Transverse colon (tissue), 4 donors: ENCODE measurements at places on chromosomes 5 and 9. TPM values are rescaled to one million over a fixed set of nuclear protein-coding genes. Genes with fewer than 3 reads are reported as not detected.
A peak's percentile ranks its signal among the peaks of the same experiment; 100 is the strongest.

DNA sequence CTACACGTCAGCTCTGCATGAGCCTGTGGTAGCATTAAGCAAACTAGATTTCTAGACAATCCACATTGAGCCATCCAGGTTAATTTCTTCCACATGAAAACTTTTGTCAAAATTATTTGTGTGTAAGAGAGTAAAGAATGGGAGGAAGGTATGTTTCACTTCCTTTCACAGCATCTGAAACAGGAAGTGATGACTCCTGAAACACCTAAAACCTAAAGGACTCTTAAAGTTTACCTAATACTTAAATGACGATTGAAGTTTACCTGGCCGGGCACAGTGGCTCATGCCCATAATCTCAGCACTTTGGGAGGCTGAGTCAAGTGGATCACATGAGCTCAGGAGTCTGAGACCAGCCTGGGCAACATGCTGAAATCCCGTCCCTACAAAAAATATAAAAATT is 223.8 kb downstream of the CEMIP2 start:
- no peak overlapping the region for H3K4me3 ChIP-seq
- no peak overlapping the region for H3K27ac ChIP-seq
- H3K27me3 ChIP-seq: no peaks in the 10 kb centered on the region

GRCh38 chr5:144076521-144077083 is 93.9 kb downstream of the YIPF5 start:
- no peak overlapping the region for H3K27ac ChIP-seq
- H3K27me3 ChIP-seq: no peaks in the 10 kb centered on the region
- no peaks in the 10 kb centered on the region for H3K36me3 ChIP-seq

DNA sequence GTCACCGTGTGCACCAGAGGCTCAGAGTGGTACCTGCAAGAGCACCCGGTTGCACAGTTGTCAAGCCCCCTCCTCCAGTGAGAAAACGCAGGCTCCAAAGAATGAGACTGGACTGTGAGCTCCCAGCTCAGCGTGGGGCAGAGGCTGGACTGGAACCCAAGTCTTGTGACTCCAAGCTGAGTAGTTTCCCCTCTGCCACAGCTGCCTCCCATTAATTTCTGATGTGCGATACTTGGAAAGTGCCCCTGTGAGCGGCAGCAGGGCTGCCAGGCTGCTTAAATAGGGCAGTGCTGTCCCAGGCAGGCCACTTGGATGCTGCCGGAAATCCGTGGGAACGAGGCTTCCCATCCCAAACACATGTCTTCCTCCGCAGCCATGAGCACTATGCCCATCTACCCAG is 62.2 kb upstream of the ANGPTL2 start:
- no peak for DNase-seq
- H3K27me3 ChIP-seq: no peaks in the 10 kb centered on the region
- no peaks in the 10 kb centered on the region for H3K36me3 ChIP-seq
- H3K4me3 ChIP-seq: no peak overlapping the region

- no peaks in the 10 kb centered on the region for H3K4me1 ChIP-seq
- DNase-seq: no peak
- H3K27me3 ChIP-seq: no peaks in the 10 kb centered on the region
- H3K36me3 ChIP-seq: no peaks in the 10 kb centered on the region
- no peak overlapping the region for H3K4me3 ChIP-seq
Measured at GRCh38 chr9:95954940-95955339, 79.4 kb downstream of the ERCC6L2 start.

- no peak overlapping the region for H3K4me3 ChIP-seq
- H3K27ac ChIP-seq: no peak overlapping the region
- no peaks in the 10 kb centered on the region for H3K36me3 ChIP-seq
- H3K4me1 ChIP-seq: no peaks in the 10 kb centered on the region
Measured at GRCh38 chr9:120905315-120906164, 21.1 kb downstream of the TRAF1 start.

- H3K27ac ChIP-seq: no peak overlapping the region
- H3K4me3 ChIP-seq: no peak overlapping the region
- DNase-seq: no peak
- H3K4me1 ChIP-seq: no peaks in the 10 kb centered on the region
- no peaks in the 10 kb centered on the region for H3K36me3 ChIP-seq
- H3K27me3 ChIP-seq: no peaks in the 10 kb centered on the region
Measured at GRCh38 chr5:1026700-1027621, 18.4 kb downstream of the NKD2 start.

DNA sequence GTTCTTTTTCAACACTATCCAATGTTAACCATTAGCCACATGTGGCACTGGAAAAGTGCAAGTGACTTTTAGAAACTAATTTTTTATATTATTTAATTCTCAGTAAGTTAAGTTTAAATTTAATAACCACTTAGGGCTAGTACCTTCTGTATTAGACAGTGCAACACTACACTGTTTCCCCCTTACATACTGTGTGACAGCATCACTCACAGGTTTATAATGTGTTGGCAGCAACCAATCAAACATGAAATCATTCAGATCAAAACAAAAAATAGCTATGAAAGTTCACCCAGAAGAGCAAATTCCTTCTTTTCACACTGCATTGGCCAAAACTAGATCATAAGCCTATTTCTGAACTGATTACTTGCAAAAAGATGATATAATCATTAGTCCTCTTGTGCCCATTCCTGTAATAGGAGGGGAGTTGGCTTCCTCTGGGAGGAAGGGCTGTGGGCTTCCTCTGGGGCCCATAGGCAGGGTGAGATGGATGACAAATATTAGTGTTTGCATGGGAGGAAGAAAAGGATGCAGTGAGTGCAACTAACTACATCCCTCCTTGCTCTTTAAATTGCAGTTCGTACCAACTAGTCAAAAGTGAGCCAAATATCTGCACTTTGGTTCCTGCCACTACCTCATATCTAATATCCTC is 708.1 kb upstream of the RGMB start:
- DNase-seq: no peak
- H3K4me3 ChIP-seq: no peak overlapping the region
- no peaks in the 10 kb centered on the region for H3K36me3 ChIP-seq
- H3K27ac ChIP-seq: no peak overlapping the region

DNA sequence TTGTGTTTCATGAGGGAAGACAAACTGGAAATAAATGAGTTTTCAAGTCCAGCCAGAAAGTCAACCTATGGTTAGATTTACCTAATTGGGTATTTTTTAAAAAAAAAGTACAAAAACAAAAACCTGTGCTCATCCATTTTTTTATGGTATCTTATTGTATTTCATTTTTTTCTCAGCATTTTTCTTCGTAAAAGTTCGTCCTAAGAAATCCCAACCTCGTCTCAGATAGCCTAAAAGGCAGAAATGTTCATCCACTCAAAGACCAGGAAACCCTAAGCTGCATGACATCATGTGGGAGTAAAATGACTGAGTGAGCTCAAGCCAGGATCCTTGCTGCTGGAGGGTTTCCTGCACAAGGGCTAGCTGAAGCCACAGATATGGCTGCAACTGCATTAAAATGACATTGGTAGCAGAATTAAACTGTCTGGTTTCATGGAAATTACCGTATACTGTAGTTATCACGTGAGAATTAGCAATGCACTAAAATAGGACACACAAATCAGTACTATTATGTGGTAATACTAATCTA is 70.4 kb downstream of the NFIB start:
- no peak overlapping the region for H3K27ac ChIP-seq
- no peak overlapping the region for H3K4me3 ChIP-seq
- no peak for DNase-seq
- no peaks in the 10 kb centered on the region for H3K4me1 ChIP-seq

- H3K36me3 ChIP-seq: no peaks in the 10 kb centered on the region
- H3K27me3 ChIP-seq: no peaks in the 10 kb centered on the region
- DNase-seq: no peak
- H3K4me1 ChIP-seq: no peaks in the 10 kb centered on the region
- no peak overlapping the region for H3K27ac ChIP-seq
Measured at GRCh38 chr9:84779883-84780282, 110.4 kb downstream of the NTRK2 start.

GRCh38 chr5:89444088-89444487 is 561.1 kb upstream of the MEF2C start:
- no peaks in the 10 kb centered on the region for H3K4me1 ChIP-seq
- H3K4me3 ChIP-seq: no peak overlapping the region
- no peaks in the 10 kb centered on the region for H3K36me3 ChIP-seq
- H3K27me3 ChIP-seq: no peaks in the 10 kb centered on the region

Gene OLFM1
- total RNA-seq: 7.8 TPM

DNA sequence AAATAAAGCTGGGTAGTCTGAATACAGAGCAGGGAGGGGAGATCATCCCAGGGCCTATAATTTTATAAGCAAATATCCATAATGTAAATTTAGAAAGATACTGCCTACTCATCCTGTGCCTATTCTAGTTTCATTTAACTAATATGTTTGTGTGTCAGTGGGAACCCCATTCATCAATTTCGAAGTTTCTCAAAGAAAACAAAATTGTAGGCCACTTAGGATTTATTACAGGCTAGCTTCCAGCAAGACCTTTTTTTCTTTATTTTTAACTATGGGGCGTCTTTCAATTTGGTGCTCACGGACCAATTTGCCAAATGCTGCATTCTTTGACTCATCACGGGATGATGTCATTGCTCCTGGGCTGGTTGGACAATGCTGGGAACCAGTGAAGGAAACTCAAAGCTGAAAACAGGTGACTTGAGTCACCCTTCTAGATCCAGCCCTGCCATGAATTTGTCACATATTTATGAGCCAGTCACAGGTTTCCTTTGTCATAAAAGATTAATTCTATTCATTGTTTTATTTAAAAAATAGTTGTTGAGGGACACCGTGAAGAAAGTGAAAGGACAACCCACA is 13.4 kb downstream of the PCSK5 start:
- H3K4me1 ChIP-seq: peaks cover 21% of the 10 kb centered on the region
- H3K4me3 ChIP-seq: no peak overlapping the region
- no peaks in the 10 kb centered on the region for H3K27me3 ChIP-seq
- DNase-seq: peak; percentile 18

Gene CBY3
- total RNA-seq: not detected

Gene SPATA31A5
- not detected for total RNA-seq

- H3K27ac ChIP-seq: no peak overlapping the region
- H3K4me1 ChIP-seq: no peaks in the 10 kb centered on the region
- no peak for DNase-seq
- H3K36me3 ChIP-seq: no peaks in the 10 kb centered on the region
- no peaks in the 10 kb centered on the region for H3K27me3 ChIP-seq
Measured at GRCh38 chr9:17487467-17487866, 91.4 kb upstream of the SH3GL2 start.

Gene SMIM33
- total RNA-seq: not detected

DNA sequence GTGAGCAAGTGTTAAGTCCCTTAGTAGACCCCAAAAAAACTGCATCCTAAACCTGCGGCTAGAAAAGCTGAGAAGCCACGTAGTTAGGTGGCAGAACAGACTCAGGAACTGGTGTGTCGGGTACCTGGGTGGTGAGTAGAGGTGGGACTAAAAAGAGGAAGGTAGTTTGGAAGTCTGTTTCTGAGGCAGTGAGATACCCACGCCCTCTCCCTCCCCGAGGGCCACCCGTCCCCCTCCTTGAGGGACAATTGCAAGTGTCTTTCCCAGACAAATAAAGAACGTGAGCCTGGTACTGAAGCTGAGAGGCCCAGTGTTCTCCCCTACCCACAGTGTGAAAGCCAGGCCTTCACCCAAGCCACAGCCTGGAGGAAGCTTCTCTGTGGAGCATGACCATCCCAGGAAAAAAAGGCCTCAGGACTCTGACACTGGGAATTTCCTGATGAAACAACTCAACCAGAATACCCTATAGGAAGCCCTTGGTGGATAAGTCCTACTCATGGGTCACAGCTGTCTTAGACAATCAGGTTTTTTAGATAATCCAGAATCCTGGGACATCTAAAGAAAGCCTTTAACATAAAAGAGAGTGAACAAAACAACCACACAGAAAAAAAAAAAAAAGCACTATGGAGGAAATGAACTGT is 7.0 kb upstream of the CD74 start:
- no peak overlapping the region for H3K4me3 ChIP-seq
- H3K36me3 ChIP-seq: no peaks in the 10 kb centered on the region
- H3K27ac ChIP-seq: no peak overlapping the region
- no peak for DNase-seq
- H3K27me3 ChIP-seq: no peaks in the 10 kb centered on the region

Gene PPP3R2
- total RNA-seq: not detected

Gene CCDC183
- 50.0 TPM for total RNA-seq

GRCh38 chr5:137203011-137203632 is 296.0 kb downstream of the SPOCK1 start:
- no peak overlapping the region for H3K4me3 ChIP-seq
- H3K27ac ChIP-seq: no peak overlapping the region
- DNase-seq: no peak
- H3K27me3 ChIP-seq: no peaks in the 10 kb centered on the region
- no peaks in the 10 kb centered on the region for H3K4me1 ChIP-seq

DNA sequence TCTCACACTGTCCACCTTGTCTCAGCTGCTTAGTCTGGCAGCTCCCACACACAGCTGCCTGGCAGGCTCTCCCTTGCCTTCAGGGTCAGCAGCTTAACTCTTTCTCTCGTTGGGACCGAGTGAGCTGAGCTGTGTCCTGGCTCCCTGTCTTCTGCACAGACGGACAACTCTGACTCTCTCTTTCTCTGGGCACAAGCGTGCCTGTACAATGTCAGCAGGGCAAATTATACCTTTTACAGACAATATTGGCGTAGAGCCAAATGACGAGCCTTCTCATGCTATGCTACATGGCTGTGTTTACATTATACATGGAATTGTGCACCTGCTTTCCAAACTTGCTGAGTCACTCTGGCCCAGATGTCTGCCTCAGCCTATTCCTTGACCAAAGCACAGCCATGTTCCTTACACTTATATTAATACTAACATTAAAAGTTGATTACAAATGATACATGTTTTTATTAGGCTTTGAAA is 188.6 kb downstream of the CYLC2 start:
- no peaks in the 10 kb centered on the region for H3K27me3 ChIP-seq
- H3K36me3 ChIP-seq: no peaks in the 10 kb centered on the region
- DNase-seq: no peak
- H3K4me1 ChIP-seq: no peaks in the 10 kb centered on the region
- no peak overlapping the region for H3K27ac ChIP-seq

Gene CPLANE1
- total RNA-seq: 18.1 TPM

DNA sequence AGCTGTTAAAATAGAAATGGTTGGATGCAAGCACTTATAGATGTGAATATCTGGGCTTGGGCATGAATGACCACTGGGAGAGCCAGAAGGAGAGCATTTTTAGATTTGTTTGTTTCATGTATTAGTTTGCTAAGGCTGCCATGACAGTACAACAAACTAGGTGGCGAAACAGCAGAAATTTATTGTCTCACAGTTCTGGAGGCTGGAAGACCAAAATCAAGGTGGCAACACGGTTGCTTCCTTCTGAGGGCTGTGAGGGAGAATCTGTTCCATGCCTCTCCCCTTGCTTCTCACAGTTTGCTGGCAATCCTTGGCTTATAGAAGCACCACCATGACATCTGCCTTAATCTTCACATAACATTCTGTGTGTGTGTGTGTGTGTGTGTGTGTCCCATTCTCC is 20.2 kb upstream of the CDC23 start:
- H3K4me3 ChIP-seq: no peak overlapping the region
- no peaks in the 10 kb centered on the region for H3K36me3 ChIP-seq
- H3K27ac ChIP-seq: no peak overlapping the region
- DNase-seq: no peak
- H3K27me3 ChIP-seq: peaks cover 5% of the 10 kb centered on the region

GRCh38 chr5:127011961-127012644 is 18.3 kb downstream of the MARCHF3 start:
- H3K36me3 ChIP-seq: no peaks in the 10 kb centered on the region
- H3K27ac ChIP-seq: no peak overlapping the region
- no peak for DNase-seq
- H3K27me3 ChIP-seq: no peaks in the 10 kb centered on the region
- peaks cover 8% of the 10 kb centered on the region for H3K4me1 ChIP-seq
